ENCODE measurements at places on chromosomes 3 and 15. TPM values are rescaled to one million over a fixed set of nuclear protein-coding genes. Genes with fewer than 3 reads are reported as not detected.

Gene FGF7
- 137 TPM for total RNA-seq

Gene FBXL22
- 10.1 TPM for total RNA-seq

GRCh38 chr3:123880998-123881561, 3.1 kb downstream of the MYLK start:
- DNase-seq: no peak

DNA sequence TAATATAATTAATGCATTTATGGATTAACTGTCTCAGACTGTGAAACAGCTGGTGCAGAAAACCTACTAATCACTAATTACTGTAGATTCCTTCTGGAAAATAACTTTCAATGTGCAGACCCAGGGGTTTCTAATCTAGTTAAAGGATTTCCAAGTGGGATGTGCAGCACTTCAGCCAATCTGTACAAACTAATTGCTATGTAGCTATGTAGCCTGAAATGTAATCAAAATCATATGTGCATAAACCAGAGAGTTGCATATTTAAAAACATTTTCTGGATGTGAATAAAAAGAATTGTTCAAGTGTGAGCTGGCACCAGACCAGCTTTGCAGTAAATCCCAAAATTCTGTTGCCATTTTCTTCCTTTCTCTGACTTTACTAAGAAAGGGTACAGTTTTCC, 127.5 kb upstream of the CD96 start:
- no peak for DNase-seq

GRCh38 chr15:91136386-91136923, 36.4 kb downstream of the SV2B start:
- no peak for DNase-seq

Gene GJD2
- total RNA-seq: not detected

- DNase-seq: no peak
These were observed 6.4 kb downstream of the STRA6 start for GRCh38 chr15:74196175-74196574.

DNA sequence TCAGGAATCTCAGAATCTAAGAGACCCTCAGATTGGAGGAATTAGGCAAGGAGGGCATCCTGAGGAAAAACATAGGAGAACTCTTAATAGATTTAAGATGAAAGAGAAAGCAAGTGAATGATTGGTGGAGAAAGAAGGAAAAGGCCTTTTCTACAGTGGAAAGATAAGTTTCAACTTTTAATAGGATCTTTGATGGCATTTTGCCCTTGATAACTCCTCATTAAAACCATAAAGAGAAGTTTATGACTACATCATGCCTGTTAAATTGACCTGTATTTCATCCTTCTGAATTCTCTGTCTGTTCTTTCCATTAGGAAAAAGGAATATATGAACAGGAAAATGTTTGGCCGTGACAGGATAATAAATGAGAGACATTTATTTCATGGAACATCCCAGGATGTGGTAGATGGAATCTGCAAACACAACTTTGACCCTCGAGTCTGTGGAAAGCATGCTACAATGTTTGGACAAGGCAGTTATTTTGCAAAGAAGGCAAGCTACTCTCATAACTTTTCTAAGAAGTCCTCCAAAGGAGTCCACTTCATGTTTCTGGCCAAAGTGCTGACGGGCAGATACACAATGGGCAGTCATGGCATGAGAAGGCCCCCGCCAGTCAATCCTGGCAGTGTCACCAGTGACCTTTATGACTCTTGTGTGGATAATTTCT, 30.1 kb downstream of the TIPARP start:
- no peak for DNase-seq

DNA sequence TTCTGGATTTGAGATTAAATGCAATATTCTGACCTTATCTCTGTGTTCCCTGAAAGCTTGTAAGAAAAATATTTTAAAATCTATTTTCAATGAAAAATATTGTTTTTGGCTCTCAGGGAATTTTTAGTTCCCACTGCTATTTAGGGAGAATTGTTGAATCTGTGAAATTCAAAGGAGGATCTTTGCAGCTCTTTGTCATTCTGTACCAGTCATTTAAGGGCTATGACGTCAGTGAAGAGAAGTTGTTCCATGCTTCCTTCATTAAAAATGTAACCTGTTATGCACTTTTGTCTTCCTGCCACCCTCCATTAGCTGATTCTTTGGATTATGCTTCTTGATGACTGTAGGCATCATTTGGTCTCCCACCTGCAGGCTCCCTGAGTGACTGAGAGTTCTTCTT, 427.8 kb upstream of the C2CD4B start:
- DNase-seq: no peak

DNA sequence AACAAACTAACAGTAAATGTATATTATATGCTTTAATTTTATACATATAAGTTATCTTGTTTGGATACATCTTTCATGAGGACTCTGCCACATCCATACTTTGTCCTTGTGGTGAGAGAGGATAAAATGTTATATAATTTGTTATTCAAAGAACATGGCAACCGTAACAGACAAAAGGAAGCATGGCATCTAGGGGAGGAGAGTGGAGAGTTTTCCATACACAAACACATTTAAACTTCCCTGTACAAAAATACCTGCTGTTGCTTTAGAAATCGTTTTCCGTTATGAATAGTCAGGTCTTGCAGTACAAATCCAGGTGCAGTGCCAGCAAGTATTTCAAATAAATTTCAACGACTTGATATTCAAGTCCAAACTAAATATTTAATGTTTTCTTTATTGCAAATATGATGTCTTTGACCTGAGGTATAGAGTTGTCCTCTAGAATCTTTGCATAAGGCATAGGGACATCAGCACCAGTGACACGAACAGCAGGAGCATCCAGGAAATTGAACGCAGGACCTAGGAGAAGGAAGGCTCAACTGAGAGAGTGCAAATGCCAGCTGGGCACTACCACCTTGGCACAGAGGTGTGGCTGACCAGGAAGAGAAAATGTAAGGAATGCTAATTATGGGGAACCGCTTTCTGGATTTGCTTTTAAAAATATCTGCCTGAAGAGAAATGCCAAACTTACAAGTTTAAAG, 5.8 kb downstream of the PDHB start:
- no peak for DNase-seq

- no peak for DNase-seq
These were observed 8.4 kb upstream of the GOLGA6C start for GRCh38 chr15:75249726-75250125.

- no peak for DNase-seq
These were observed 191.9 kb upstream of the LRIG1 start for GRCh38 chr3:66692766-66693150.

- DNase-seq: no peak
These were observed 802 bp upstream of the NECTIN3 start for GRCh38 chr3:111070772-111071256.

DNA sequence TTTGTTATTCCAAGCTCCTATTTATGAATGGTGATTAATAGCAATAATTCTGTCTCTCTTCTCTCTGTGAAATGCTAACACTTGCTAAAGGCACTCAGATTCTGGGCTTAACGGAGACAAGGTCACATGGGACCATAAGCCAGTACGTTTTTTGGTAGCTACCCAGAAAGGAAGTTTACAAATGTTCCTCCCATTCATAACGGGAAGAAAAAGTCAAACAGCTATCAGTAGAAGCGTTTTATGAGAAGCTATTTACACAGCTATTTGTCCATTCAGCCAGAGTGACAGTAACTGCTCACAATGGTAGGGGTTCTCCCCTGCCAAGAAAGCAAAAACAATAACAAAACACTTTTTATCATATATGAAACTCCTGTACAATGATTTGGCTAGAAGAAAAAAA, 51.5 kb downstream of the ZMAT3 start:
- DNase-seq: no peak

Gene HES1
- 191 TPM for total RNA-seq

Gene GRK7
- 0.98 TPM for total RNA-seq

DNA sequence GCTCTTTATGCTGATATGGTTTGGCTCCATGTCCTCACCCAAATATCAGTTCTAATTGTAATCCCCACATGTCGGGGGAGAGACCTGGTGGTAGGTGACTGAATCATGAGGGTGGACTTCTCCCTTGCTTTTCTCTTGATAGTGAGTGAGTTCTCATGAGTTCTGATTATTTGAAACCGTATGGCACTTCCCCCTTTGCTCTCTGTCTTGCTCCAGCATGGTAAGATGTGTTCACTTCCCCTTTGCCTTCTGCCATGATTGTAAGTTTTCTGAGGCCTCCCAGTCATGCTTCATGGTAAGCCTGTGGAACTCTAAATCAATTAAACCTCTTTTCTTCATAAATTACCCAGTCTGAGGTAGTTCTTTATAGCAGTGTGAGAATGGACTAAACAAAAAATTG, 107.6 kb downstream of the IMPG2 start:
- DNase-seq: no peak

DNA sequence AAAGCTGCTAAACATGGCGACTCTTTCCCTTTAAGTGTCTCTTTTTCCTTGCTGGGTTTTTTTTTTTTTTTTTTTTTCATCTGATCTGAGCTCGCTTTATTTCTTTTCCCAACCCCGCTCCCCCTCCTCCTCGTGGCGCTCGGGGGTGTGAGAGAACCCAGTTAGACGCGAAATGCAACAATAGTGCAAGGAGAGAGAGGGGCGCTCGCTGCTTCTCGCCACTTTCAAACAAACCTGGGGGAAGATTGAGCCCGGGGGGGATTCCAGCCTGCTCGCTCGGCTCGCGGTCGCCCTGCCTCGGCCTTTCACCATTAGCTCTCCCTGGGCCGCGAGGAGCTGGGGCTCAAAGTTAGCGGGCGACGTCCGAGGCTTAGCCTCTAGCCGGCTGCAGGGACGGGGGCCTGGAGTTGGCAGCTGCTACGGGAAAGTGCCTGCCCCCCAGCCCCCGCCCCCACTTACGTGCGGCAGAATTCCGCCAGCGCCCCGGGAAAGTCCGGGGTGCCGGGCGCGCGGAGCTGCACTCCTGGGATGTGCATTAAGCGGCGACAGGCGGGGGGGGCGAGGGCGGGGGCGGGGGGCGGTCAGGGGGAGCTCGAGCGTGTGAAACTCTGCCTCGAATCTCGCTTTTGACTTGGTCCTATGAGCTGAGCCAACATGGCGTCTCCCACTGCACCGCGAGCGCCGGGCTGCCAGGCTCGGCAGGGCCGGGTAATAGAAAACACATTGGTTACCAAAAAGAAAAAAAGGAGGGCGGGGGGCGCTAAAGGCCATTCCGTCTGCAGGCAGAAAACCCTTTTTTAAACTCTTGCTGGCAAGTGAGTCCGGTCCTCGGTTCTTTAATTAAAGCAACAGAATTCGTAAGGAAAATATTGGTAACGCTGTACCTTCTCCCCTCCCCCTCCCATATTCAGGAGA, 10.4 kb downstream of the NR2F2 start:
- DNase-seq: peak; percentile 82

Gene GXYLT2
- 10.1 TPM for total RNA-seq

DNA sequence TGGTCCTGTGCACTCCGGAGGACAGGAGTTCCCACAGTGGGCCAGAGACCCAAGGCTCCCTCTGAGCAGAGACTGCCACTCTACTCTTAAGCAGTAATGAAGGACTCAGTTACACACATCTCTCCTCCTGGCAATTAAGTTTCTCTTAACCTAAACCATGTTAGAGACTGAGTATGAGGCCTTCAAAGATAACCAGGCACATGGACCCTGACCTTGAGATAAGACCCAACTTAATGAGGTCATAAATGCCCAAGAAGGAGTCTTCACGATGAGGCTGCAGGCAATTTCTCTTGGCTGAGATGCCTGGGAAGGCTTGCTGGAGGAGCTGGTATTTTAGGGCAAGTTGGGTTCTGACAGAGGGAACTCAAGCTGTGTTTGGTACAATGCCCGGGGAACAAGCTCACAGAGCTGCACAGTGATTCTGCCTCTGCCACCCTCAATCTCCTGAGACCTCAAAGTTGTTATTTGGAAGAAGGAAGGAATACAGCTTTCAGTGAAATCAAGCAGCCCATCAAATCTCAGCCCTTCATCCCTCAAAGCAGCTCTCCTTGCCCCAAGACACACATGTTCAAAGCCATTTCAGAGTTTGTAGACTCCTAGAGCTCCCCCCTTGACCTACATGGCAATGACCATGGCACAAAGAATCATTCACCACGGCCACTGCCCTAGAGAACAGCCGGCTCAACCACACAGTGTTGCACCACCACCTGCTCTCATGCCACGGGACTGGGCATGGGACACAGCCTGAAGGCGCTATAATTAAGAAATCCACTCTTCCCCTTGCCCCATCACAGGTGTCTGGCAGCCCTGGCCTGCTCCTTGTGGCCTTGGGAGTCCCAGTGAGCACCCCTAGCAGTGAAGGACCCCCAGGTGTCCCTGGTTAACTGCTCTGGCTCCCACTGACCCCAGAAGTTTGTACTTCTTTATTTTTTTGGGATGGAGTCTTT, 7.1 kb downstream of the RMDN3 start:
- DNase-seq: no peak

GRCh38 chr3:27224197-27224596, 145.0 kb downstream of the NEK10 start:
- DNase-seq: no peak

DNA sequence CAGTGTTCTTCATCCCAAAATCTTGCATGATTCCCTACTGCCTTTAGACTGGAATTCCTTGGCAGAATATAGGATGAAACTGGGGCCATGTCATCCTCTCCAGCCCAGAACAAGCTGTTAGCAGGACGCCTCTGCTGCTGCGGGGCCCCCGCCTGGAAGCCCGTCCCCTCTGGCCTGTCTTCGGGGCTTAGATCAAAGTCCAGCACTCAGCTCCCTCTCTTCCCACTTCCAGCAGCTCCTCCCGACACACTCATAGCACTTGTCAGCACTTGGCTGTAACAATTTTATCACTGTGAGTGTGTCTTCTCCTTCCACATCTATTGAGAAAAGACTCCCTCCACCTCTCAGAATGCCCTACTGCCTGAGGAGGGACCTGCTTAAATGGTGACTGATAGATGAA, 112.0 kb upstream of the HACD2 start:
- DNase-seq: no peak

Gene IL17RC
- total RNA-seq: 66.3 TPM

DNA sequence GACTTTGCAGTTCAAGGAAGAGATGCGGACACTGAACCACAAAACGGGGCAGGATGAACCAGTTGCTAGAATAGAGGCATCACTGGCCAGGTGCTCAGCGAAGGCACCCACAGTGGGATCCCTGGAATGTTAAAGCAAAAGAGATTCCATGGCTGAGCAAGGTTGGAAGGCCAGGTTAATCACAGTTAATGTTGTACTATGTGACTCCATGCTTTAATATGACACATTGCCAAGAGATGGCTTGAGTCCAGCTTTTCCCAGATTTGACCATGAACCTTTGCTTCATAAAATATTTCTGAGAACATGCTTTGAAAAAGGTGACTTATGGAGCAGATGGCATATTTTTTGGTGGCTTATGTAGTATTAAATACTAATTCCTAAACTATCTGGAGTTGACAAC, 76.2 kb upstream of the CMTM7 start:
- DNase-seq: no peak

Gene RSRC1
- total RNA-seq: 38.5 TPM

DNA sequence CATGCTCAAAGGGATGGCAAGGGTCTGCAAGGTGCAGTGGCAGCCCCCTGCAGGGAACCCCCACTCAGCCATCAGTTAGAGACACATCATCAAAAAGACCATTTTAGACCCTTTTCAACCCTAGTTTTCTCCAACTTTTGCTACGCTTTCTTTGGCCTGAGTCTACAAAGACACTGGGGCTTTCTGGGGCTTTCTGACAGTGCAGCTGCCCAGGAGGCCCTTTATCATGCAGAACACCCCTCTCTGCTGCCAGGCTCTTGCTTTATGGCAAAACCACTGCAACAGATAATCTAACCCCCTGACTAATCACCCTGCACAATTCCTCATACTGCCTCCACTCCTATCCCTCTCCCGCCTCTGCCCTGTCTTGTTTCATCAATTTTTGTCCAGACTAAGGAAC, 2.4 kb downstream of the NMNAT3 start:
- no peak for DNase-seq
